ENCODE measurements at places on chromosomes 1 and 21.

DNA sequence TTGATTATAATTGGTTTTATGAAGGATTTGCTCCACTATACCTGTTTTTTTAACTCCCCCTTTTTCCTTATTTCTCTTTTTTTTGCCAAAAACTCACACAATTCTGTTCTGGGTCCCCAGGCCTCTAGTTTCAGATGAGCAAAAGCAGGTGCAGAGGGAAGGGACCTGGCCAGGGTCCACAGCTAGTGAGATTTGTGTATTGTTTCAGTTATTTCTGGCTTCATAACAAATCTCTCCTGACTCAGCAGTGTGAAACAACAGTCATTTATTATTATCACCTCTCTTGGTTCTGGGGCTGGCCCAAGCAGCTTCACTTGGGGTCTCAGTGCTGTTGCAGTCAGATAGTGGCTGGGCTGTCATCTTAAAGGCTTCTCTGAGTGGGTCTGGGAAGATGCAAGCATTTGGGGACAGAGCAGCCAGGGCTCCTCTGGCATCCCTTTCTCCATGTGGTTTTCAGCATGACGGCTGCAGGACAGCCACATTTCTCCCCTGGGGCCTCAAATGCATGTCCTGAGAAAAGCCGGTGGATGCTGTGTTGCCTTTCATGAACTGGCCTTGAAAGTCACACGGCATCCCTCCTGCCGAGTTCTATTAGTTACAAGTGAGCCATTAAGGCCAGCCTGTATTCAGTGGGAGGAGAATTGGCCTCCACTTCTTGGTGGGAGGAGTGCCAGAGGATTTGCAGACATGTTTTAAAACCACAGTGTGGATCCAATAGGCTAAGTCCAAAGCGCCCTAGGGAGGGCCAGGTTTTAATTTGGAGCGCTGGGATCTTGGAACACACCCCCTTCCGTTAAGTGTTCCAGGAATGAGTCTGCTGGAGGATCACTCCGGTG, 137.1 kb downstream of the CAMTA1 start:
- DNase-seq: peak; percentile 43

DNA sequence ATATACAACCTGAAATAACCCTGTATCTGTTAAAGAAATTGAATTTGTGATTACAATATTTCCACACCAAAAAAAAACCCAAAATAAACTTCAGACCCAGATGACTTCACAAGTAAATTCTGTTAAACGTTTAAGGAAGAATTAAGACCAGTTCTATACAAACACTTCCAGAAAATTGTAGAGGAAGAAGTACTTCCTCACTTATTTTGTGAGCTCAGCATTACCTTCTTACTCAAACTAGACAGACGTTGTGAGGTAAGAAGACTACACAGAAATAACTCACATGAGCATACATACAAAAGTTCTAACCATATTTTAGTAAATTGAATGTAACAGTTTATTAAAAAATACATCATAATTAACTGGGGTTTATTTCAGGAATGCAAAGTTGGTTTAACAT, 18.8 kb downstream of the RALGPS2 start:
- DNase-seq: no peak

DNA sequence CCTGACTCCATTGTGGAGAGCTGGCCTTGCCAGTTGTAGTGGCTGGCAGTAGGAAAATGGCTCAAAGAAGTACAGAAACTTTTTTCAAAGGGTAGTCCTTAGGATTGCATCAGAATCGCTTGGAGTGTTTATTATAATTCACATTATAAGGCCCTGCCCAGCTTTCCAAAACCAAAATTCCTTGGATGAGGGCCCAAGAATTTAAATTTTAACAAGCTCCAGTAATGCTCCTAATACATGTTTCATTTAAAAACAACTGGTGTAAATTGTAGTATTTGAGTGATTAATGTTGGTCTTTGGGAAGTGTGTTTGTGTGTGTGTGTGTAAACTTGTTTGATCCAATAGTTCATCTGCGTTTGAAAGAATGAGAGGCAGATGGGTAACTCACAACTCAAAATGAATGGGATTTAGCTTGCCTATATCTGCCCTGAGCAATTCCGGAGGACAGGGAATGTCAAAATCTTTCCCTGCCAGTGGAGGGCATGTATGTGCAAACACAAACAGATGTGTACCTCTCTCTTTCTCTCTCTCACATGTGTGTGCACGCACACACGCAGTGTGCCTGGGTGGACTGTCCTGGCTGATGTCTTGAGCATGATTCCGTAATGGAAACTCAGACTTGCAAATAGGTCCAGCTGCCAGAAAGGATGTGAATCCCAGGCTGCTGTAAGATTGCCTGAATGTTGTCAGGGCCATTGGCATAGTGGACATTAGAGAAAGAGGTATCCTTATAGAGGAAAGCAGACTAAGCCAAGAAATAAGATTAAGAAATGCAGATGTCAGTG, 293.1 kb downstream of the LMX1A start:
- no peak for DNase-seq

DNA sequence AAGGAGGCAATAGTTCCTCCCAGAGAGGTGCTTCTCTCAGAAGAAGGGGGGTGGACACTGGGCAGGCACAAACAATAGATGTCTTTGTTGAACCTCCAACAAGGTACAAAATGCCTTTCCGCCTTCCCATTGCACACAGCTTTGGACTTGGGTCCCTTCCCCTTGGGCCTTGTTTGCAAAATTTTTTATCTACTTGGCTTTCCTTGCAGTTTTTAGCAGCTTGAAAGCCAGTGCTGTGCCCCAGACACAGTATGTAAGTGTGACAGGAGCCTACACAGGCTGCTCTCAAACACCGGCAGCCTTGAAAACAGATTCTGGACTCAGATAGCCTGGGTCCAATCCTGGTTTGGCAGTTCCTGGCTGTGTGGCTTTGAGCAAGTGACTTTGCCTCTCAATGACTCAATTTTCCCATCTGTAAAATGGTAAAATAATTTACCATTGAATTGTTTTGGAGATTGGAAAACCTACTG, 43.0 kb downstream of the ELAPOR1 start:
- no peak for DNase-seq

DNA sequence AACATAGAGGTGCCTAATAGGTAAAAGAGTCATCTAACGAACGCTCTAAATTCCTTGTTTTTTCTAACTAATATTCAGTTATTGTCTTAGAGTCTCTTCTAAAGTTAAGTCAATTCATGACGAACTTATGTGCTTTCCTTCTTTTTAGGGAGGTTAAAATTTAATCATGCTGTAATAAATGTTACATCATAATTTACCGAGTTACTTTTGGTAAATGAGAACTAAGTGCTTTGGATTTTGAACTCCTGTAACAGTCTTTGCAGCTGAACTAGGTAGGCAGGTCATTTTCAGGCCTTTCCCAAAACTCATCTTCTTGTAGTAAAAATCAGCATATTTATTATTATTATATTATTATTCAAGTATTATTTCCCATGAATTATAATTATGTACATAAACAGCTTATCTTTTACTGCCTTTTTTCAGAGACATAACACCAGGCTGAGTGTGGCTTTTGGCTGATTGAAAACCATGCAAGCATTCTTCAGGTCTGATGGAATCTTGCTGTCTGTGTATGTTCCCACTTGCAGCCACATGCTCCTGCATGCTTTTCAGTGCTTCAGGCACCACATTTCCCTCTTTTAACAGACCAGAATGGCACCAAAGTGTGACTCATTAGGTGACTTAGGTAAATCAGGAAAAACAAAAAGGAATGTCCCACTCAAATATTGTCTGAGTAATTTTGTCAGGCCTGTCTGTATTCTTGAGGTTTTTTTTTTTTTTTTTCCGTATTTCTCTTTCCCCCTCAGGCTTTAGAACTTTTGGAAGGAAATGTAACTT, 81.0 kb upstream of the CD55 start:
- DNase-seq: peak; percentile 56

DNA sequence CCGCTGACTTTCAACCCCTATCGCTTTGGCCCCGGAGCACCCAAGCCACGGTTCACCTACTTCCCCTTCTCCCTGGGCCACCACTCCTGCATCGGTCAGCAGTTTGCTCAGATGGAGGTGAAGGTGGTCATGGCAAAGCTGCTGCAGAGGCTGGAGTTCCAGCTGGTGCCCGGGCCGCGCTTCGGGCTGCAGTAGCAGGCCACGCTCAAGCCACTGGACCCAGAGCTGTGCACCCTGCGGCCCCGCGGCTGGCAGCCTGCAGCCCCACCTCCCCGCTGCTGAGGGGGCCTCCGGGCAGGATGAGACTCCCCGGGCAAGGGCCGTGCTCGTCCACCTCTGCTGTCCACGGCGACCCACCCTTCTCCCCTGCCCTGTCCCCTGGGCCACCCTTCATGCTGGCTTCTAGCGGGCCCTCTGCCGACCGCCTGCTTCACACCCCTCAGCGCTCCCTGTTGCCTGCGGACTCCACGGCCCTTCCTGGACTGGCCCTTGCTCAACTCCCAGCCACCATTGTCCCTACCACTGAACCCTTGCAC, 92.2 kb upstream of the TRABD2B start:
- DNase-seq: no peak

- peak; percentile 14 for DNase-seq
Measured at GRCh38 chr1:12244078-12244477, 14.2 kb downstream of the VPS13D start.

- peak; percentile 14 for DNase-seq
Measured at GRCh38 chr1:22259551-22260282, 116.8 kb upstream of the WNT4 start.

DNA sequence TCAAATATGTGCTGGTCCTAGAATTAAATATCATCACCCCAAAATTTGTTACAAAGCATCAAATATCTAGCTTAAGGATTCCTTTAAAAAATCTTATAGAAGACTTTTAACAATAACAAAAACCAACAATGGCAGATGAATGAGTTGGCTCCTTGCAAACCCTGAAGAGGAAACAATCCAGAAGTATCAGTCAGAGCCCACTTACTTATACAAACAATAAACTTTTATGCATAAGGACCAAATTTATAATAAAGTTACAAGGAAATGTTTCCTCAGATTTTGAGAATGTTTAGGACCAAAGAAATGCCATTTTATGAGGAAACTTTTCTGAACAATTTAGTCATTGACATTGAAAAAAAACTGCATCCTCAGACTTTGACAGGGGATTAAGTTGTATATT, 52.7 kb downstream of the LPAR3 start:
- DNase-seq: no peak

- DNase-seq: peak; percentile 27
Measured at GRCh38 chr1:20981915-20982314, 194.8 kb downstream of the EIF4G3 start.

GRCh38 chr1:12177999-12178441, 11.2 kb downstream of the TNFRSF1B start:
- peak; percentile 85 for DNase-seq

DNA sequence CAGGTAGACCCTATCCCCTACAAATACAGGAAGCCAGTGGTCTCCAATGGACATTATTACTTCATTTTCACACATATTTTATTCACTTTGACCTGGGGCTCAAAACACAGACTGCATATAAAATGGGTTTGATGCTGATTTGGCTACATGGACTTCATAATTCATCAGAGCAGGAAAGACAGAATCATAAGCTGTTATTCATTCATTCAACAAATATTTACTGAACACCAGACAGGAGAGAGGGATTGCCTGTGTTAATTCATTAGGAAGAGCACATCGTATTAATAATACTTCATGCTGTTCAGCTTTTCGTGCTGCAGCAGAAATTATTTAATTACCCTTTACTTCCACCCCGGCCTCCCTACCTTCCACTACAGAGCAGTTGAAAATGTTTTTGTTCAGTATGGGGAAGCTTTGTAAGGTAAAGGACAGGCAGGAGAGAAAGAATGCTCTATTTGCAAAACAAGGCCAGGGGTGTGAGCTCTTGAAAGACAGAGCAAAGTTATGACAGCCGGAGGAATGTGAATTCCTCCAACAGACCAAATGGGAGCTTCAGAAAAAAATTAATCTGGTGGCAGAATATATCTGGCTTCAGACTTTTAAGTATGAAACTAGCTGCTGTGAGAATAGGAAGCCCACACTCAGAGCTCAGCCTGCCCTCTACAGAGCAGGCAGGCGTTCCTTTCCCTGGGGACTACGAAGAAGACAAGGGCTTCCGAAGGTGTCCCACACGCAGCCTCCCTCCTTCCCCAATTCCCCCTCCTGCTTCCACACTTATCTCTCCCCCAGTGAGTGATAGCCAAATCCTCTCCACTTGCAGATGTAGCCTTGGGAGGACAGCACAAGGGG, 58.0 kb downstream of the MDM4 start:
- no peak for DNase-seq
